KBM-7 (cell line): ENCODE measurements at places on chromosomes 1 and 21.

DNA sequence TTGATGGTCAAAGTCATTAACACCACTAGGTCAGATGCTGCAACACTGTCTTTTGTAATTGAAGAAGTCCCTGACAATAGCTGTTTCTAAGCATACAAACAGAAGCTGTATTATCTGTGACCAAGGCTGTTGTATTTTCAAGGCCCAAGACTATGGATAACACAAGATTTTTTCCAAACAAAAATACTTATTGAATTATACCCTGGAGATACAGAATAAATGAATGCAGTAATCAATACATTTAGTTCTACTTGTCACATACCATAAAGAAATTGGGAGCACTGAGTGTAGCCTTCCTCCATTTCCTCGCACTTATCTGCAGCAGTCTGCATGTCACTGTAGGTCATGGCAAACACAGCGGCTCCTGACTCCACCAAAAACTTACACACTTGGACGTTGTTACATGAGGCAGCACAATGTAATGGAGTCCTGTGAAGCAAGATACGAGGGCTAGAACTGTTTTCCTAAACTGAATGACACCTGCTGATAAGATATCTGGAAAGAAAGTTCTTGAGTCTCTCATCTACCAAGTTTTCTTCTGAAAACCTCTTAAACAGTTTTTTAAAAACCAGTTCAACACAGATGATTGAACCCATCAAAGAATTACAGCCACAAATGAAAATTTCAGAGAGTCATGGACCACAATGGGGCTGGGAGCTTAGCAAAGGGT is 56.9 kb downstream of the TP53BP2 start:
- DNase-seq = no peak

DNA sequence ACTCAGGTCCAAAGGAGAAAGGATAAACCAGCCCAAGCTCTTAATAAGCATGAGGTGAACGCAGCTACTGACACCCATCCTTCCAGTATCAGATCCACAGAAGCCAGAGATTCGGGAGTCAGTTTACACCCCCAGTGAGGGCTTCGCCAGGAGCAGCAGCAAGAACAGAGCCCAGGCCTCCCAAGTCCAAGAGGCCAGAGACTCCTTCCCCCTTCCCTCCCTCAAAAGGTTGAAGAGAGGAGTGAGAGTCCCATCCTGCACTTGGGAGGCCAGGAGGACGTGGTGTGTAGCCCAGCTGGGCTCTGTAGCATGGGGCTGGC is 72.8 kb downstream of the MRPL37 start:
- DNase-seq = no peak

DNA sequence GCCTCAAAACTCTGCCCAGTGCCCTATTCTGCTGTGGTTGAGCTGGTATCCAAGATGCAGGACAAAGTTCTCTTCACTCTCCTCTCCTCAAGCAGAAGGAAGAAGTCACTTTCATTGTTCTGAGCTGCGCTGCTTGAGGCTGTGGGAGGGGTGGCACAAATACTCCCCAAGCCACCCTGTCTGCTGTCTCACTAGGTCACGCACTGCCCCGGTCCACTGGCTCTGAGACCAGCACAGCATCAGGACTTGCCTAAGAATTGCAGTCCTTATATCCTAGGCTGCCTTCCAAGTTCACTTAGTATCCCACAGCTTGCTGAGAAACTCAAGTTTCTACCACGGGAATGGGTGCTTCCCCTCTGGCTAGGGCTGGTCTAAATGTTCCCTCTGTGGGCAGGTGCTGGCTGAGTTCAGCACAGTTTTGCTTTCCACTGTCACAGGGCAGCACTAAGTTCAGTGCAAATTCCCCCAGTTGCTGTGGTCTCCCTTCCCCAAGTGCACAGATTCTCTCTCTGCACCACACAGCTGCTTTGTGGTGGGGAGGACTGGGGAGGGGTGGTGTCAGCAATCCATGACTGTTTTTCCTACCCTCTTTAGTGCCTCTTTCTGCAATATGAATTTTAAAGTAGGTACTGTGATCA is 32.4 kb downstream of the SLC9C2 start:
- no peak for DNase-seq

DNA sequence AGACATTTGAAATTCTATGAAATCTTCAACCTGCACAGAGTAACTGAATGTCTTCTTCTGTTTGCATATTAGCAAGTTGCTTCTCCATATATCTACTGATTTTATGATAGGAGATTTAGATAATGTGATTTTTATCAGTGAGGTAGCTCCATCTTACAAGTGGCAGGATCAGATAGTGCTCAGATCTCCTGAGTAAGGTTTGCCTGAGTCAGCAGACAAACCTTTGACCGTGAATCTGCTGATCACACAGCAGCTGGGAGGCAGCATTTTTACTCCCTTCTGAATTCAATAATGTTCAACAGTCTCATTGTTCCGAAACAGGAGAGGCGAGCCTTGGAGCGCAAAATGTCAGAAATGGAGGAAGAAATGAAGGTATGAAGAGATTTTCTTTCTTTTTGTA is 141.4 kb downstream of the SYT2 start:
- no peak for DNase-seq

DNA sequence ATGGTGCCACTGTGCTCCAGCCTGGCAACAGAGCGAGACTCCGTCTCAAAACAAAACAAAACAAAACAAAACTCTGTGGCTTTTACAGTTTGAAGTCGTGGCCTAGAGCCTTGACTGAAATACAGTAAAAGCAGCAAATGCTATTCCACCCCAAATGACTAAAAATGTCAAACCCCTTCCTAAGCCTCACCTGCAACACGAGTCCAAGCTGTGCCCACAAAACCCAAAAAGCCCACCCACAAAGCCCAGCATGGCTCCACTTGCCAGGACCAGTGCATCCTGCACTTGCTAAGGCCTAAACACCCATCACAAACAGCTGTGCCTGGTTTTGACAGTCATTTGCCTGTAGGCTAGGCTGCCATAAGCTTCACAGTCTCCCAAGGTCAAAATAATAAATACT is 21.3 kb downstream of the VAV3 start:
- no peak for DNase-seq

DNA sequence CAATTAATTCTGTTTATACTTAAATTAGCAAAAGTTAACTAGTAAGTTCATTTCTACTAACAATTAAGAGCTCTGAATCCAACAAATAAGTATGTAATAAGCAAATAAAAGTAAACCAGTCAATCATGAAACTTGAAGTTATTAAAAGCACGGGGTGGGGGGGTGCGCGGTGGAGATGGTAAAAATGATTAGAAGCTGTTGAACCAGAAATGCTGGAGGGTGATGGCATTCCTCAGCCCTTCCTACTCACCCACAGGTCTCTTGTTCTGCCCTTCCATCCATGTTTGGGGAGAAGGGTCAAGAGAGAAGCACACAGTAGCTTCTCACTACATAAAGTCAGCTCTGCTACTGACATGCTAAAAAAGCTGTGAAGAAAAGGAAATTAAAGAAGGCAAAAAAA is 63.5 kb downstream of the AKT3 start:
- DNase-seq = no peak

- DNase-seq = peak; percentile 61
These were observed 34.0 kb downstream of the ST6GALNAC5 start for GRCh38 chr1:76901158-76901767.

GRCh38 chr1:209549443-209550205 is 33.9 kb upstream of the CAMK1G start:
- no peak for DNase-seq

- no peak for DNase-seq
These were observed 132.1 kb upstream of the EDN2 start for GRCh38 chr1:41616563-41616962.

GRCh38 chr21:26171258-26172100 is 909 bp upstream of the APP start:
- DNase-seq = no peak
